A549 treated with CpdA at 1 μM for 4 hours (cell line): ENCODE measurements at places on chromosomes 3 and 15. TPM values are rescaled to one million over a fixed set of nuclear protein-coding genes. Genes with fewer than 3 reads are reported as not detected.

The NLGN1 gene
- not detected in 5 replicates for total RNA-seq

The ATP13A5 gene
- total RNA-seq = not detected in 5 replicates

The MST1R gene
- 5.0 to 10.2 TPM (median 7.9 TPM) in 5 replicates for total RNA-seq

The OR5K2 gene
- not detected in 5 replicates for total RNA-seq

The PSMD6 gene
- total RNA-seq = 75.9 to 83.2 TPM (median 78.9 TPM) in 5 replicates
